ENCODE measurements at places on chromosomes 2 and 18.

DNA sequence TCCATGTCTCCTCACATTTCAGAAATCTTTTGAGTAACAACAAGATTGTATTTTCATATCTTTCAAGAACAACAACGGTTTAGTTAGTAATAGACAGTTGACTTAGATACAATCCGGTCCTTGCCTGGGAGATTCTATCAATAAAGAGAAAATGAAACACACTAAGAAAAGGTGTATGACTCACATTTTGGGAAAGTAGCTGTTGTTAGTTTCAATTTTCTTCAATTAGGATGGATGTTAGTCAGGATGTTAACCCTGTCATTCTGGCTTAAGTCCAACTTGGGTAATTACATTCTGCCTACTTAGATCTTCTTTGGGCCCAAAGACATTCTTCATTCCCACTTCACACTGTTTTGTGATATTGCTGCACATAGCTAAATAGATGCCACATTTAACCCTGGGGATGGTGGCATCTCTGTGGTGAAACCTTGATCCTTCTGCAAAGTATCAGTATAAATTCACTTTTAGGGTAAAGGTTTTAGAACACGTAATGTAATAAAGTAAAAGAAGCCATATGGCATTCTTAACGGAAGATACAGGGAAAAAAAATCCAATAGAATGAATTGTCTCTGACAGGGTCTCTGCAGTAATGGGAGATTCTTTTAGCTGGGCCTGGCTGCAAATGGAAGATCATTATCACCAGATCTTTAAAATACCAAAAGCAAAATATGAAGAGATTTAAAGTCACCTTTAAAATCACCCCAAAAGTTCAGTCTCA is 365.5 kb downstream of the FIGN start:
- DNase-seq: no peak

DNA sequence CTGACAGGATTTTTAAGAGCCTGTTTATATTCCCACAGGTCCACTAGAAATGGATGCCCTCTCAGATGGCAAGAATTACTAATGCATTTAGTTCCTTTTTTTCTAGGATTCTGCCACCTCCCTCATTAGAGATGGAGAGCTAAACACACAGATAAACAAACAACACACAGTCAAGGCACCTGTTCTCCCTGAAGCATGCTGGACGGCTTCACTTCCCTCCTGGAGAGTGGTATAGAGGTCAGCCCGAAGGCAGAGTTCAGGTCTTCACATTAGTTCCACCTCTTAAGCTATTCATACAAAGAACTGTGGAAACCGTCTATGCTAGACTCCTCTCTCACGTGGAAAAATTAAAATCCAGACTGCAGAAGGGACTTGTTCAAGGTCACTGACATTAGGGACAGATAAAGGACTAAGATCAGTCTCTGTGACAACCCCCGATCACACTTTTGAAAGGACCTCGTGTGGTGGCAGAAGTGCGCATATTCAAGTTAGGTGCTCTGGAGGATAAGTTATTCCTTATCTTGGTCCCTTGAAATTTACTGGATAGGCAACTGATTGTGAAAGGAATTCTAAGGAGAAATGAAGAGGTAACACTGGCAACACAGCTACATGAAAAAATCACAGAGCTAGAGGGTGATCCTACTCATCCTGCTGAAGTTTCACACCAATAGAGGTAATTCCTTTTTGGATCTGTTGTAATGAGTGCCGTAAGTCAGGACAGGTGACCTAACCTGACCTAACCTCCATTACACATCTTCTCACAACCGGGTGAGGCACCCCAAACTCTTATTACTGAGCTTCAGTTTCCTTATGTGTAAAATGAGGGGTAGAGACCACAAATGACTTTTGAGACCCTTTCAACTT is 75.1 kb downstream of the SPRED2 start:
- no peak for DNase-seq

- no peak for DNase-seq
Observed at GRCh38 chr2:172848519-172848918, 112.9 kb downstream of the RAPGEF4 start.

DNA sequence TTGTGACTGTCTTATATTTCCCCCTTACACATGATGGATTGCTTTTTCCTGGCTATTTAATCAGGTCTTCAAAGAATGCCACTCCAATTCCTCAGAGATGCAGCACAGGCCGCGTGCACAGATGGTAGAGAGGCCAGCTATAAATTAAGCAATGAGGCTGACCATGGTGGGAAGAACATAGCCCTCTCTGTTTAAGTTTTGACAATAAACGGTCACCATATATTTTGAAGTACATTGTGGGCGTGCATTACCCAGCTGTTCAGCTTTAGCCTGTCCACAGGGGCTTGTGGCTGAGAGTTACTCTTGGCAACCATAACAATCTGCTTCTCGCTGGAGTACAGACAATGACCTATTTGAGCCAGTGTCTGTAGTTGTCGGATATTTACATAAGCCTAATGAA is 730.8 kb downstream of the DCC start:
- no peak for DNase-seq

- DNase-seq: no peak
Observed at GRCh38 chr2:235770909-235771820, 277.3 kb downstream of the AGAP1 start.

GRCh38 chr2:44943031-44943692 is 1.7 kb downstream of the SIX3 start:
- DNase-seq: no peak

DNA sequence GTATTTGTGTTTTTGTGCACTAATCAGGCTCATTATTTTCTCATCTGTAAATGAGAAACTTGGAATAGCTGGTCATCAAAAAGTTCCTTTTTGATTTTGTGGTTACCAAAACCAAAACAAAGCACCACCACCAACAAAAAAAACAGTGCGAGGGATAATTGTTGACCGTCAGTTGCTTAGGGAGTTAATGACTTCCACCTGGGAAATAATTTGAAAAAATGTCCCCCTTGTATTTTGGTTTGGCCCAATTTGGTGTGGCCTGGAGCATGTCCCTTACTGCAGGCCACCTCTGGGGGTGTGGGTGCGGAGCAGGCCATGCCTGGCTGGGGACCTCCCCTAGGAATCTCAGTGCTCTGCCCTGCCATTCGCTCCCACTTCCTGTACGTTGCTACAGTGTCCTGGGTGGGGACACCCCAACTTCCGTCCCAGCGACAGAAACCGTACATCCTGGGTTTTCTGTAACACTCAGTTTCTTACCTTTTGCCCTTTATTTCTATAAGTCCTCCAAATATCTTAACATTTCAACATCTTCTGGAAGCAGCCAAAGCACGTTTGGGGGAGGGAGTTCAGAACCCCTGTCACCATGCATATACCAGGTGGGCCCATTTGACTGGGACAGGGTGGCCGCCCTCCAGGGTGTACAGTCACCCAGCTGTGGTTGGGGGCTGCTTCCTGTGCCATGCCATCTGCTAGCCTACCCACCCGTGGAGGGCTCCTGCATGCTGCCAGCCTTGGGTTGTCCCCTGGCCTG is 31.3 kb downstream of the NCK2 start:
- no peak for DNase-seq

- DNase-seq: no peak
Observed at GRCh38 chr2:1748741-1749488, 4.6 kb upstream of the PXDN start.

- DNase-seq: no peak
Observed at GRCh38 chr18:78494204-78495085, 485.2 kb upstream of the SALL3 start.

- DNase-seq: no peak
Observed at GRCh38 chr2:73776381-73776780, 3.5 kb downstream of the DUSP11 start.

- DNase-seq: no peak
Observed at GRCh38 chr2:42999856-43000241, 207.5 kb upstream of the HAAO start.

GRCh38 chr2:73284296-73285158 is at the start of gene FBXO41:
Gene FBXO41, minus strand, starts transcription at chr2:73284478. Its CDS starts 14,848 bp downstream, at chr2:73269630.
- peak; percentile 66 for DNase-seq

DNA sequence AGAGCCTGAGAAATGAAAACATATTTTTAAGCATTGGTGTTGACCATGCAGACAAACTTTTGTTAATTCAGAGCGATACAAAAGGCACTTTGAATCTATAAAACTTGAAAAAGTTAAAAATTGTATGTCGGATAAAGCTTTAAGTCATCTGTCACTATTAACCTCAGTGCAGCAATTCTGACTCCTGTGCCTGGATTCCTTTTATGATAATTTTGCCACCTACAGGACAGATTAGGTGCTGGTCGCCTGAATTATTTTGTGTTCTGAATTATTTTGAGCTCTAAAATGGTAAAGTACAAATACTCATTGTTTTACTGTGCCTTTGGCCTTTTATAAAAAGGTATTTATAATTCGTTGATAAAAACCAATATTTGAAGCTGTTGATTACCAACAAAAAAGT is 19.4 kb upstream of the RNF138 start:
- DNase-seq: peak; percentile 23

GRCh38 chr2:144010096-144010836 is 509.7 kb downstream of the ZEB2 start:
- no peak for DNase-seq

DNA sequence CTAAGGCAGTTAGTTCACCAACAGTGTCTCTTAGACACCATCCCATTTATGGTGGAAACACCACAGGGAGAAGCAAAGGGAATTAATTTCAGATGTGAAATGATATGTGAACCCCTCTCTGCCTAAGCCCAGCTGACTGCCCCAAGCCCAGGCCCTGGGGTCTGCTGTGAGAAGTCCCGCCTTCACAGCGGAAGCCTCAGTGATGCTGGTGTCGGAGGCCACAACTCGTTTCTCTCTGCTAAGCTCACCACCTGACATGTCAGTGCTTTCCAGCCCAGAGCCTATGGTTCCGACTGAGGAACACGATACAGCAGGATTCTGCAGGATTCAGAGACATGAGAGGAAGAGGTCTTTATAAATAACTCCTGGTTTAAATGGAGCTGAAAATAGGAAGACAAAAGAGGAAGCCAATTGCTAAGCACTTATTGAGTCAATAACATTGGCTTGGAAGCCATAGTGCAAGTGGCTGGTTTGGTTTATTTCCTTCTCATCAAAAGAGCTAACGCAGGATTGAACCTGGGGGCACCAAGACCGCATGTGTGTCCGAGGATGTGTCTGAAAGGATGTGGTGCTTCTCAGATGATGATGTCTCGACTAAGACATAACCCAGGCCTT is 21.9 kb upstream of the LOXHD1 start:
- DNase-seq: no peak

GRCh38 chr2:173990970-173991819 is 26.0 kb upstream of the SP3 start:
- no peak for DNase-seq

GRCh38 chr2:67179526-67179925 is 217.6 kb upstream of the ETAA1 start:
- DNase-seq: no peak

GRCh38 chr18:63085611-63086010 is 234.0 kb downstream of the BCL2 start:
- DNase-seq: no peak

- no peak for DNase-seq
Observed at GRCh38 chr2:118974103-118974993, 32.4 kb downstream of the MARCO start.

- DNase-seq: no peak
Observed at GRCh38 chr2:76197428-76197827, 486.7 kb upstream of the GCFC2 start.

GRCh38 chr18:37987901-37988300 is 422.3 kb upstream of the CELF4 start:
- no peak for DNase-seq

- no peak for DNase-seq
Observed at GRCh38 chr2:236816197-236817170, 246.9 kb downstream of the ACKR3 start.

DNA sequence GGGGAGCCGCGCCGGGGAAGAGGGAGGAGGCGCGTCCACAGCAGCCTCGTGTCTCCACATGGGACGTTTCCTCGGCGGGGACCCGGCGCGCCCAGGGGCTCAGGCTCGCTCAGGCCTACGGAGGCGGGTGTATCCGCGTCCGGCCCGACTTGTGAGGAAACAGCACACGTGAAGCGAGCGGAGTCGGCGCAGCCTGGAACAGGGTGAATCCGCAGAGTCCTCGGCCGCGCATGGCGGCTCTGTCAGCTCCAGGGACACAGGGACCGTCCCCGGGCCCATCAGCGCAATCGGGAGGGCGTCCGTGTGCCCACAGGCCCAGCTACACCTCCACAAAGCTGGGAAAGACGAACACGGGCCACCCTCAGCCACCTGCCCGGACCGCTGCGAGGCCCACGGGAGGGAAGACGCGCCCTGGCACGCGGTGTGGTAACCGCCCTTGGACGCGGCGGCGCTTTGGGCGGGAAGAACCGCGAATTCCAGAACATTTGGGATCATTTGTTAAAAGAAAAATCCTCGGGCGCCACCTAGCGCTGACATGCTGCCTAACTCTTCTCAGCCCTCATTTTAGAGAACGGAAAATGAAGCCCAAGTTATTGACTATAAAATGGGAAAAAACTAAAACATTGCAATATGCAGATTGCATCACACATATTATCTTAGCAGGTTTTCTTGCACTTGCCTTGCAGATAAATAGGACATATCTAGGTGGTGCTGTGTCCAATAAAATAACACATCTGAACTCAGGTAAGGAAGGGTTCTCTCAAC is 40.4 kb downstream of the TMEM18 start:
- peak; percentile 79 for DNase-seq

DNA sequence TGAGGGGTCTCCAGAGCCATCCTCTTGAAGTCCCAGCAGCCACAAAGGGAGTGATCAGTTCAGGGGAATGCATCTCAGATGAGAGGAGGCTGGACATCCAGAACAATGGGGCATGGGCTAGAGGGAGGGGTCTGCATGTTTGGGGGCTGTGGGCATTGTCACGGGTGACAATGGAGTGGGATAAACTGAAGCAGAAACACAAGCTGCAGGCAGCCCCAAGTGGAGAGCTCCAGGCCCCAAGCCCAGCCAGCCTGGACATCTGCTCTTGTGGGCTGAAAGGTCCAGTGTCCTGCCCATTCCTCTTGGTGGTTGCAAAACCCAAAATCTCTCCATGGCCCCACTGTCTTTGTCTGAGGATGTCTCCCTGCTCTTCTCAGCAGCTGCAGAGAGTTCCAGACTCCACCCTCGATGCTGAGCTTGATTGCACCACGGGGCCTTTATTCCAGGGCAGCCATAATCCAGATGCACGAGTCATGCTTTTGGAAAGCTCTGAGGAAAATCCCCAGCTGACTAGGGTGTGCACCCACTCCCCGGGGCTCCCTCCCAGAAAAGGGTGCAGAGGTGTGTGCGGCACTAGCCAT is 149.4 kb downstream of the TNS1 start:
- DNase-seq: no peak

- DNase-seq: no peak
Observed at GRCh38 chr2:179963626-179964025, 43.5 kb downstream of the CWC22 start.
